Effector memory CD4-positive, alpha-beta T cell (primary cell): ENCODE measurements at places on chromosomes 4 and X.

DNA sequence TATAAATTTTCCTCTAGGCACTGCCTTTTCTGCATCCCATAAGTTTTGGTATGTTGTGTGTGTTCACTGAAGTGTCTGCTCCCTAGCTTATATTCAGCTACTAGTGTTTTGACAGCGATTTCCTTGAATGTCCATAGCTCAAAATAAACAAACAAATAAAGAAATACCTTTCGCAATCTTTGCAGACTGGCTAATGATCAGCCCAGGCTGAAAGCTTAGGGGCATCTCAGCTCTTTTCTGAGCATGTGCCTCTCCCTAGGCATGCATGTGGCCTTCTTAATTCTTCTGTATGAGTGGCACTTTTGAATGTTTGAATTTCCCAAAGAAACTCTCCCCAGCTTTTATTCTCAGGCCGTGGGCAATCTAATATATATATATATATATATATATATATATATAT is 44.6 kb upstream of the SHROOM4 start:
- no peak for DNase-seq

DNA sequence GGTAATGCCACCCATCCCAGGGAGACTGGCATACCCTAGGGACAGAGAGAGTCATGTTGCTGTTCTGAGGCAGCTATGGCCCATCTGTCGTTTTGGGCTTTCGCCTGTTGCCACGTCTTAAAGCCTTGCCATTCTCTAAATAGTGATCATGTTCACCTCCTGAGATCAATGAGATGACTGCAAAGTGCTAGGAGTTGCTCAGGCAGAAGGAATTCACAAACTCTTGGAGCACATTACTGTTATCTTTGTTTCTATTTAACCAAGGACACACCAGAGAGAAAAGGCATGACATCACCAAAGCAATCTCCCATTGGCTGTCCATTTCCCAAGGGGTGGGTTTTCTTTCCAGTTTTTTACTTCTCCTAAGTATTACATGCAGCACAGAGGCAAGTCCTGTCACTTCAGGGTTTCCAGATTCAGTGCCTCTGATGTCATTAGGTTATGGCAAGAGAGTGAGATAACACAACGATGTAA is 37.1 kb upstream of the SETD7 start:
- no peak for DNase-seq

DNA sequence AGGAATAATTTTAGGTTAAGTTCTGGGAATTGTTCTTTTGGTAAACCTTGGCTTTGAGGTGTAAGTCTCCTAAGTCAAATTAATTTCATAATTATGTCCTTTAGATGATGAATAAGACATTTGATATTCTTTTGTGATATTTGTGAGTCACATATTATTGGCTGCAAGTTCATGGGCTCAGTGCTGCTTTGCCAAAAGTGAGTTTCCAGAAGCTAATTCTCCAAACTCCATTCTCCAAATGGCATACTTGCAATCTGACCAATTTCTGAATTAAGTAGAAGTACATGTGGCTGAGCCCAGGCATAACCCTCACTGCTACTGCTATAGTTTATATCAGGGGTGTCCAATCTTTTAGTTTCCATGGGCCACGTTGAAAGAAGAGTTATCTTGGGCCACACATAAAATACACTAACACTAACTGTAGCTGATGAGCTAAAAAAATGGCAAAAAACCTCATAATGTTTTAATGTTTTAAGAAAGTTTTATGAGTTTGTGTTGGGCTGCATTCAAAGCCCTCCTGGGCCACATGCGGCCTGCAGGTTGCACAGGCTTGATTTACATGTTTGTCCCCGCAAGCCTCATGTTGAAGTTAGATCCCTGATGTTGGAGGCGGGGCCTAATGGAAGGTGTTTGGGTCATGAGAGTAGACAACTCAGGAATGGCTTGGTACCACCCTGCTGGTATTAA is 196.1 kb downstream of the ZNF330 start:
- DNase-seq: no peak

DNA sequence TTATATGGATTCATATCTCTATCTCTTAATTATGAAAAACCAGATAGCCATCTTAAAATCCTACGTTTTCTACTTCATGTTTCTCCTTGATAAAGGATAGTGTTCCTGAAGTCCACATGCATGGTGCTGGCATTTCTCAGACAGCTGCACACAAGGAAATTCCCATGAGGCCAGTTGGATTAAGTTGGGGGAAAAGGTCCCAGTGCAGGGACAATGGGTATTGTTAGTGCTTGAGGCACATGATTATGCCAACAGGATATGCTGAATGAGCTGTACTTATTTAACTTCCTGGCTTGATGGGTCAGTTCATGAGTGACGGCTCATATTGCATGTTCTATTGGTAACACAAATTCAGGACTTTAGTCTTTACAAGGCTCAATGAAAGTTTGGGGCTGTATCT is 913.9 kb upstream of the NDST4 start:
- no peak for DNase-seq

DNA sequence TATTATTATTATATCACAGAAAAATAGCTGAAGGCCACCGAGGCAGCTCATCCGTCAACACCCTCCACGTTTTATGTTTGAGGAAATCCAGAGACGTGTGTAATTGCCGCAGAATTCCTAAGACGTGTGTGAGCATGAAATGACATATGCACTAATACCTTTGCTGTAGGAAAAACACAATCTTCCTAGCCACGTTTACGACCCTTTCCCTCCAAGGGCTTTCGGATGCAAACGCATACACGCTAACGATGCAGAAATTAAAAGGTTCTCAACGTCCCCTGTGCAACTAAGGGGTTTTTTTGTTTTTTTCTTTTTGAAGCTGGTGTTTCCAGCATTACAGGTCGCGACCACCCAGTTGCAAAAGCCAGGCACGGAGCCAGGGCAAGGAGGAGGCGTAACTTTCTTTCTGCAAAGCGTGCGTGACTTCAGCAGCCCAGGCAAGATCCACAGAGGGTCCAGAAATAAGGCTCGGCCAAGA is 33.8 kb downstream of the CRLF2 start:
- no peak for DNase-seq

DNA sequence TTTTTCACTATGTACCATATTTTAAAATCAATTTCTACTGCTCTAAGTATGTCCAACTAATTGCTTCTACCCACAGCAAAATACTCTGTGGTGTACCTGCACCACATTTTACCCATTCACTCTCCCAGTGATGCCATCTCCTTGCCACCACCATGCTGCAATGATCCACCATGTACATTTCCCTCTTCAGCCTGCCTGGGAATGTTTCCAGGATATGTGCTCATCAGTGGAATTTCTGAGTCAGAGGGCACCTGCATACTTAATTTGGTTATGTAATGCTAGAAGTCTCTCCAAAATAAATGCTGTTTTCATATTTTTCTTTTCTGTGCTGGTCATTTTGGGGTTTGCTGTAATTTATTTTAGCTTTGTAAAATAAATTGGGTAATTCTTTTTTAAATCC is 33.2 kb upstream of the OCIAD2 start:
- no peak for DNase-seq

- DNase-seq: no peak
Measured at GRCh38 chr4:61003301-61003700, 196.8 kb upstream of the ADGRL3 start.

GRCh38 chr4:179607003-179607402 is 2164.8 kb upstream of the AGA start:
- DNase-seq: no peak

DNA sequence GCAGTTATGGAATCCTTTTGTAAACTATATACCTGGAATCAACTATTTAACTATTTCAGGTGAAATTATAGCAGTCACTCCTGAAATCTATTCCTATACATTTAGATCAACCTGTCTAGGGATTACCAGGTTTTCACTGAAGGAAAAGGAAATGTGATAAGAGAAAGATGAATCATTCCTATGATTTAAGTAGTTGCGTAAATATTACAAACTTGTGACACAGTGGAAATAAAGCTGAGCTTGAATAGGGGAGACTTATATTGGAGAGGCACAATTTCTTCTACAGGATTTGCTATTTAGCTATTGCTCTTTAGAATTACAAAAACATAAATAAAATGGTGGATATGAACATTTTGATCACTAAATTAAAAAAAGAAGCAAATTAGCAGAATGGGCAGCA is 284.1 kb upstream of the EPHA5 start:
- no peak for DNase-seq

GRCh38 chrX:150361777-150362351 is 1.3 kb upstream of the MAMLD1 start:
- DNase-seq: no peak
